ENCODE measurements at places on chromosomes 1 and 21. TPM values are rescaled to one million over a fixed set of nuclear protein-coding genes. Genes with fewer than 3 reads are reported as not detected.

DNA sequence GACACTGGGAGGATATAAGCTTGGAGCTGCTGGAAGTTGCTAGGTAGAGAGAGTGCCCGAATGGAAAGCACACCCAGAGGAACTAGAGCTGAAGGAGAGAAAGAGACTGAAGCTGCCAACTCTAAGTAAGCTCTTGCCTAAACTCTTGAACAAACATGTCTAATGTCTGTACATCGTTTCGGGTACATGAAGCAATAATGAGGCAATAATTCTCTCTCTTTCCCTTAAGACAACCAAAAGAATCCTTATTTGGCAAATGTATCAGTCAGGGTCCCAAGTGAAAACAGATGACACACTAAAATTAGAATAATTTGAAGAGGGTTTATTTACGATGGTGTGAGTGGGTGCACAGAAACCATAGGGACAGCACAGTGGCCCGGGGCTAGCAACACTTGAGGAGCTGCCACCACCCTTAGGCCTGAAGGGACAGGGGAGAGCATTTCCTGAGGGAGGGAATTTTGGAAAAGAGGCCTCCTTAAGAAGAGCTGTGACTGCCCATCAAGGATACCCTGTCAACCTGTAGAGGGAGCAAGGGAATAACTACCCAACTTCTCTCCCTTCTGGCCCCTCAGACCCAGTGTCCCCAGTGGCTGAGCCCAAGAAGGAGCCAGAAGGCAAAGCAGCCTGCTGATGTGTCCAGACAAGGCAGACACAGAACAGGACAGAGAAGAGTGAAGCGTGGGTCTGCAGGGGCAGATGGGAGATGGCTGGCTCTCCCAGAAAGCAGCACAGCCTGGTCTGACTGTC is 36.1 kb upstream of the KHDRBS1 start:
- no peak for DNase-seq

Gene NTMT2
- not detected for polyA plus RNA-seq

DNA sequence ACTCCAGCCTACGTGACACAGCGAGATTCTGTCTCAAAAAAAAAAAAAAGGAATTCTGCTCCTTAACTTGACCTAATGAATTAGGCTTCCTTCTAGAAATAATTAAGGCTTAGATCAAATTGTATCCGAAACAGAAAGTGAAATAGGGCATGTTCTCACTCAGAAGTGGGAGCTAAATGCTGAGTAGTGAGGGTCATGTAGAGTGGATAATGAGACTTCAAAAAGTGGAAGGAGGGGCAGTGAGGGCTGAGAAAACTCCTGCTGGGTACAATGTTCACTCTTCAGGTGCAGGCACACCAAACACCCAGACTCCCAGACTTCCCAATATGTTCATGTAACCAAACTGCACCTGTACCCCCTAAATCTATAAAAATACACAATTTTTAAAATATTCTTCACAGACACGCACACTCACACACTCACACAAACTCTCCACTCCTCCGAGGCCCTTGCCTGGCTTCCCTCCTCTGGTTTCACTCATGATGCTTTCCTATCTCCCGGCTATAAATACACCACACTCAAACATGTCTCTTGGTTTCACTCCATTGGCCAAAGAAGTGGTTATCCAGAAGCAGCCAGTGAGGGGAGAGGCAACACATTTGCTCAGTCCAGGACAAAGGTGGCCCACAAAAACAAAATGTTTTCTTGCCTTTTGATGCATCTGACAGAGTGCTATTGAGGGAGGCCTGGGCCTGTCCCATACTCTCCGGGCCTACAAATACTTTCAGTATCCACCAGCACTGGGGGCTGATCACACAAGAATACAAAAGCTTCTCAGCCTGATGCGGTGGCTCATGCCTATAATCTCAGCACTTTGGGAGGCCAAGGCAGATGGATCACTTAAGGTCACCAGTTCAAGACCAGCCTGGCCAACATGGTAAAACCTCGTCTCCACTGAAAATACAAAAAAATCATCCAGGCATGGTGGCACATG is 249.2 kb downstream of the TOMM20 start:
- DNase-seq: no peak

GRCh38 chr1:10673109-10673711 is 123.2 kb downstream of the CASZ1 start:
- DNase-seq: no peak
